ENCODE measurements at places on chromosomes 7 and 10. TPM values are rescaled to one million over a fixed set of nuclear protein-coding genes. Genes with fewer than 3 reads are reported as not detected.

The CCDC172 gene
- not detected for total RNA-seq

The OR6V1 gene
- not detected for total RNA-seq

The SPDYE2 gene
- total RNA-seq = not detected

The PHKG1 gene
- total RNA-seq = 1.0 TPM

The STAMBPL1 gene
- total RNA-seq = 14.5 TPM

The TRIM73 gene
- 0.94 TPM for total RNA-seq

The RELN gene
- total RNA-seq = 0.63 TPM

The IGF2BP3 gene
- total RNA-seq = 52.6 TPM

The DLX5 gene
- not detected for total RNA-seq

The ARHGEF35 gene
- total RNA-seq = 2.5 TPM

The MSS51 gene
- 1.1 TPM for total RNA-seq

The AKR1D1 gene
- total RNA-seq = not detected

The MOSPD3 gene
- total RNA-seq = 5.4 TPM

The SSC4D gene
- 0.47 TPM for total RNA-seq

The PDZD7 gene
- 2.0 TPM for total RNA-seq

The PLPP4 gene
- total RNA-seq = under 0.01 TPM

The STAG3 gene
- 0.32 TPM for total RNA-seq

The STEAP2 gene
- 32.4 TPM for total RNA-seq

The WDR11 gene
- 57.2 TPM for total RNA-seq

The ASAH2B gene
- 0.94 TPM for total RNA-seq

The UNCX gene
- total RNA-seq = not detected

The GIMAP8 gene
- total RNA-seq = under 0.01 TPM

The OR2A12 gene
- not detected for total RNA-seq

The GDF2 gene
- not detected for total RNA-seq

The ELAPOR2 gene
- 2.2 TPM for total RNA-seq

The BCL7B gene
- total RNA-seq = 11.7 TPM

The FKBP6 gene
- total RNA-seq = not detected

The TEX36 gene
- total RNA-seq = not detected

The UROS gene
- 69.2 TPM for total RNA-seq

The ABCB1 gene
- total RNA-seq = 3.8 TPM

The SCIN gene
- not detected for total RNA-seq

The PPP1R17 gene
- under 0.01 TPM for total RNA-seq

All from bronchial smooth muscle cell (primary cell).